CD4-positive, alpha-beta T cell treated with Interleukin-4 for 1 hour (primary cell): ENCODE measurements at places on chromosomes 11 and 22.

- no peak for DNase-seq
Observed at GRCh38 chr11:2976294-2977063, 15.7 kb downstream of the NAP1L4 start.

DNA sequence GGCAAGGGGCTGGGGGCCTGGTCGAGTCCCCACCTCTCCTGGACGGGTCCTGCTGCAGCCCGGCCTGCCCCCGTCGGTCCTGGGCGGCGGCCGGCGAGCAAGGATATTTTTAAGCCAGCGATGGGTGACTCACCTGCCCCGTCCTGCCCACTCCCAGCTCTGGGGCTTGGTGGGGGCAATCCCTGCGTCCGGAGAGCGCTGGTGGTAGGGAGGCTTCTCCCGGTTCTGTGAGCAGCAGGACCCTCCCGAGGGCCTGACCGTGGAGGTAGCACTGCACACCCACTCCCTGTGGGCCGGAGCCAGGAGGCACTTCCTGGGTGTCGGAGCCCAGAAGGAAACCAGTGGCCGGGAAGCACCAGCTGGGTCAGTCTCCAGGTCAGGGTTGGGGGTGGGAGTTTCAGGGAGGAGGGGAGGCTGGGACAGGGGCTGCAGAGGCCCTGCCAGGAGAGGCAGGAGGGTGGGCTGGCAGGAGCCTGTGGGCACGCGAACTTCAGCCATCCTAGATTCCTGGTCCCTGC, 467 bp downstream of the EPS8L2 start:
- no peak for DNase-seq

DNA sequence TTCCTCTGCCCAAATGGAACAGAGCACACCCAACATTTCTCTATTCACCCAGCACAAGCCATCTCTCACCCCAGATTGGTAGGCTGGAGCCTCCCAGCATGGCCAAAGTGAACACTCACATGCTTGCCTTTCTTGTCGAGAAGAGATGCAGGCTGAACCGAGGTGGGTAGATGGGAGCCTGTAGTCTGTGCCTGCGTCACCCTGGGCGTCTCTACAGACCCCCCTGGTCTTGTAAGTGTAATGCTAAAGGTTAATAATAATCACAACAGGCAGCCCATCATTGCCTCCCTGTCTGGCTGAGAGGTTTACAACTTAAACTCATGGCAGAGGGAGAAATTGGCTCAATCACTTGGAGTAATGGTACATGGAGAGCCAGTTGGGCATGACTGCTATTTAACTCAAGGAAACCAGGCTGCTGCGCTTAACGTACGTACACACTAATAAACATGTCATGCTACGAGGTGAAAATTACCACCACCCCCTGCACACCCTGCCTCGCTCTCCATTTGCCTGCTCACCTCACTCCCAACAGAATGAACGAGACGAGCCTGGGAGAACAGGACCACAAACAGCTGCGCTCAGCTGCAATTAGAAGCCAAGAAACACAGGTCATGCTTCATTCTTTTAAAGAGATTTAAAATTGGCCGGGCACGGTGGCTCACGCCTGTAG, 9.1 kb upstream of the ZBTB16 start:
- DNase-seq, result no peak

GRCh38 chr11:70173018-70173417, 30.1 kb upstream of the FADD start:
- DNase-seq, result no peak

DNA sequence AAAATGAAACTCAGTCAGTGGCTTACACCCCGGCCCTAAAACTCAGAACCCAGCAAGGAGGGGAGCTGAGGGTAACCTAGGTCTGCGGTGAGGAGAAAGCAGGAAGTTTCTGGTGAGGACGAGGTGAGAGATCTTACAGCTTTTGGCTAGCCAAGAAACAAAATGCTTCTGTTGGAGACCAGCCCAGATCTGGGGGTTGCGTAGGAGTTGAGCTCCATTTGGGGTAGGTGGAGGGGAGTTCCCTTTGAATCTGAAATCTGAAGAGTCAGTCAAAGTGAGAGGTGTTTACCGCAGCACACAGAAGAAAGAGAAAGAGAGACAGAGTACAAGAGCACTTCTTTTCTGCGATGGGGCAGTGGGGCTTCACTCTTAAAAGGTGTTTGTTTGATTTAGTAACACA, 29.6 kb downstream of the EHF start:
- peak; percentile 69 for DNase-seq

- DNase-seq, result no peak
Observed at GRCh38 chr11:57097149-57097548, 84.6 kb upstream of the LRRC55 start.

- peak; percentile 62 for DNase-seq
Observed at GRCh38 chr22:50599816-50600455, 657 bp upstream of the MAPK8IP2 start.

GRCh38 chr11:520428-521176, 13.6 kb upstream of the RNH1 start:
- no peak for DNase-seq

DNA sequence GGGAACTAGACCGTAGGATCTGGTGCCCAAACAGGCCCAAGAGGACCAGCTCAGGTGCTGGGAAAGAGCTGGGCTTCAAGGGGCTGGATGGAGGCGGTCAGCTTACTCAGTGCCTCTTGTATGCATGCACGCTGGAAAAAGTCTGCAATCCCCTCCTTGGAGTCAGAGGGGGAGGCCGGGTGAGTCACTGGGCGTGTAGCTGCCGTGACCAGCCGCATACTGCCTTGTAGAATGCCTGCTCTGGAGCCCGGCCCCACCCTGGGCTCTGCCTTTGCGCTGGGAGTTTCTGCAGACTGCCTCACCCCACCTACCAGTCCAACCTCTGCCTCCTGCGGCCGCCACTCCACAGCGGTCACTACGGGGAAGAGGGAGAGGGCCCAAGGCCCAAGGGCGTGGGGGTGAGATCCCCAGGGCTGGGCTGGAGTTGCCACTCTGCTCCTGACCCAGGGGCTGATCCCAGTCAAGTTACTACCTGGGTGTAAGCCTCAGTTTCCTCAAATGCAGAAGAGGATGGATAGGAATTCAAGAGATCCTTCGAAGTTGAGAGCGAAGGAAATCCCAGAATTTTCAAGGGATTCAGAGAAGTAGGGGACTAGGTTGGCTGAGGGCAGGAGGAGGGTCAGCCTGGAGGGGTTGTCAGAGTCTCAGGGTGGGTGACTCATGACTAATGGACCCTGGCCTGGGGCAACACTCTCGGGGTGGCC, 4.2 kb downstream of the MRGPRF start:
- no peak for DNase-seq

DNA sequence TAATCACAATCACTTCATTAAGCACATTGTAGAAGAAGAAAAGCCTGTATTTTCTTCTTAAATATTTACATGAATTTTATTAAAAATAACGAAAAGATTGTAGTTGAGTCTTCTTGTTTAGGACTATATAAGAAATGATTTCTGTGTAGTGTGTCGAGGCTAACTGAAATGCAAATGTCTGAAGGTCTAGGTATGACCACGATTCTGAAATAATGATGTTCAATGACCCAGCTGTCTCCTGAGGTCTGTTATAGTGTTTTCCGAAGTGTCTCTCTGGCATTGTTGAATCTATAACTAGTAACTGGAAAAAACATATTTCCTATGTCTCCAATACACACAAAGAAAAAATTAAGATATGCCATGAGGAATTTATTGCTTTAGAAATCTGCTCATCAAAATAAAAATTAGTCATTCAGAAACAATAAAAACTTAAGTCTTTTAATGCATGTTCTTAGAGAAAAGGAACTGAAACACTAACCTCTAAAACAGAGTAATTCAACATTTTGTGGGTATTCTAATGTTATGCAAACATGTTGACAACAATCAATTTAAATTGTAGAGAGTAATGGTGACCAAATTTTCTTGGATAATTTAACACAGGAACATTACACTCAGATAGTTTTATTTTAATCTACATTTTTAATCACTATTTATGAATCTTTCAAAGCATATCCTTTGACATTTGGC, 55.0 kb downstream of the CASP12 start:
- no peak for DNase-seq

GRCh38 chr11:114250993-114251814, 45.0 kb upstream of the NNMT start:
- DNase-seq, result no peak

DNA sequence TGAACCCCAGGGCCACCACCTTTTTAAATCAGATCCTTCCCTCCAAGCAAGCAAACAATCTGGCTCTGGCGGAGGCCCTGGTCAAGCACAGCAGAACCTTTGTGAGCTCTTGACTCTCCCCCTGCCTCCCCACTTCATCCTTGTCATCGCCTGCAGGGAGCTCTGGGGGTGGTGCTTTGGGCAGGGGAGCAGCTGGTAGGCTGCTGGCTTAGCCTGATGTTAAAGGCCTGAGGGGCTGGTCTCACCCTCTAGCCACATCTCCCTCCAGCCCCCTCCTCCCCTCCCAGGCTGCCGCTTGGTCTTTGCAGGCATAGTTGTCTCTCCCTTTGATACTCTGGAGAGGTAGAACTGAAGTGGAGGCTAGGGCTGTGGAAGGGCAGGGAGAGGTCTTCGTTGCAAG, 50.9 kb downstream of the THAP12 start:
- DNase-seq, result no peak

DNA sequence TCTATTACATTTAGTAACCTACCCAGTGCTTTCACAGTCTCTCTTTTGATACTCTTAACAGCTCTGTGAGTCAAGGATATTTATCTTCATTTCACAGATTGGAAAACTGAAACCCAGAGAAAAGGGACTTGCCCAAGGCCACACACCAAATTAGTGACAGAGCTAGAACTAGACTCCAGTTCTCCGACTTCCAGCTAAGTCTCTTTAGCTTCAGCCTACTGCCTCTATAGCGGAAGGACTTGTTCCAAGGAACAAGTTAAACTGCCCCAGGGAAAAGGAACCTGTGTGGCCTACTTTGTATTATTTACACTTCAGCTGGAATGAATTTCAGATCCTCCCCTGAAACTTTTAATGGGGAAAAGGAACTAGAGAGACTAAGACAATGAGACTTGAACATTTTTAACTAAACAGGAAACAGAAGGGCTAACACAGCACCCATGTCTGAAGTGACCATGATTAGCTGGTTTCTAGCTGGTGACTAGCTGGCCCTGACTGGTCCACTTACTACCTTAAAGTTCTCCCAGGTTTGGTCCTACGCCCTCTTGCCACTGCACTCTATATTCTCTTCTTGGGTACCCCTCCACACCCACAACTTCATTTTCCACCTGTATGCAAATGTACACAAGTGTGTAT, 1.3 kb downstream of the LRRC51 start:
- DNase-seq, result no peak

DNA sequence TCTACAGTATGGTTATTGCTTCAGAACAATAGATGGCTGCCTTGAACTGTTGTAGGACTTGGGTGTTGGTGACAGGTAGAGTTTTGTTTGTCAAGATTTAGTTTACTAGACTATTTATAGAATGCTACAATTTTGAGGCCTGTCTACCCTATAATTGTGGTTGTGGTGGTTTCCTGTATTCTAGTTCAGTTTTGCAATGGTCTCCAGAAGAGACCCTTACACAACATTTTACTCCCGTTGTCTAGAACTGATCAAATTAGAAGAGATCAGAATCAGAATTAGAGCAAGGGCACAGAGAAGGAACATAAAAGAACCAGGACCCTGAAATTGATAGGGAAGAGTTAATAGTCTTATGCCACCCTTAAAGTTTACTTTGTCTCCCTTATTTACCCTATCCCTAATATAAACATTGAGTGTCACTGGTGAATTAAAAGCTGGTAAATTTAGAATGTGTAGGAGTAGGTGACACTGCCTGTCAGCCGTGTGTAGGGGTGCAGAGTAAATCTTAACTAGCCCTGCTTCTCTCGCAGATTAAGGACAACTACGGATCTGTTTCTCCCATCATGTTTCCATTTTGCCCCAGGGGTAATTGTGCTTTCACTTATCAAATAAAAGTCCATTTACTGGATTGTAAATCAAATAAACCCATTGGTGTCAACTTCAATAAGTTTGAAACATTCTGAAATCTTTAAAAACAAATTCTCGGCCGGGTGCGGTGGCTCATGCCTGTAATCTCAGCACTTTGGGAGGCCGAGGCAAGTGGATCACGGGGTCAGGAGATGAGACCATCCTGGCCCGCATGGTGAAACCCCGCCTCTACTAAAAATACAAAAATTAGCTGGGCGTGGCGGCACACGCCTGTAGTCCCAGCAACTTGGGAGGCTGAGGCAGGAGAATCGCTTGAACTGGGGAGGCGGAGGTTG, 10.9 kb upstream of the PHLDB1 start:
- no peak for DNase-seq

DNA sequence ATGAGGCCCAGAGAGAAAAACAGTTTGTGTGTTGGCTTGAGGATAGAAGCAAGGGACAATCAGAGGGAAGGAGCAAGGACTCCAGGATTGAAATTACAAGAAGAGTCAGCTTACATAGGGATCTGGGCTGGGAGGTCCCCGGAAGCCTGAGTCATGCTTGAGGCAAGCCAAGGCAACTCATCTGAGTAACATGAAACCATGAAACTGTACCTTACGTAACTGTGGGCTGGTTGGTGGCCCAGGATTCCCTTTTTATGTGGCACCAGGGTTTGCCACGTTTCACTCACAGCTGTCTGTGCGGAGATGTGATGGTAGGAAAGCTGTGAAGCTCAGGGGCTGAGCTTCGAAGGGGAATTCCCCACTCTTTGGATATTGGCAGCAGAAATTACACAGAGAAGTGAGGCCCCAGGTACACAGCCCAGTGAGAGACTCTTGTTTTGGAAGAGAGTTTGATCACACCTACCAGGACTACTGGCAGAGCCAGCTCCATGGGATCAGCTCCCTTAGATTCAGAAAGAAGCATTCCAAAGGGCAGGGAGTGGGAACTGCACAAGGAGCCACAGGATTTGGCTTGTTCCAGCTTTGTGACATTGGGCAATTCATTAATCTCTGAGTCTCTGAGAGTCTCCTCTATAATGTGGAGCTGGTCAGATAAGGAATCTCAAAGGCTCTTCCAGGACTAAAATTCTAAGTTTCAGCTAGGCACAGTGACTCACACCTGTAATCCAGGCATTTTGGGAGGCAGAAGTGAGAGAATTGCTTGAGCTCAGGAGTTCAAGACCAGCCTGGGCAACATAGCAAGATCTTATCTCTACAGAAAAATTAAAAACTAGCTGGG, 7.8 kb downstream of the SLC5A1 start:
- DNase-seq, result peak; percentile 41

DNA sequence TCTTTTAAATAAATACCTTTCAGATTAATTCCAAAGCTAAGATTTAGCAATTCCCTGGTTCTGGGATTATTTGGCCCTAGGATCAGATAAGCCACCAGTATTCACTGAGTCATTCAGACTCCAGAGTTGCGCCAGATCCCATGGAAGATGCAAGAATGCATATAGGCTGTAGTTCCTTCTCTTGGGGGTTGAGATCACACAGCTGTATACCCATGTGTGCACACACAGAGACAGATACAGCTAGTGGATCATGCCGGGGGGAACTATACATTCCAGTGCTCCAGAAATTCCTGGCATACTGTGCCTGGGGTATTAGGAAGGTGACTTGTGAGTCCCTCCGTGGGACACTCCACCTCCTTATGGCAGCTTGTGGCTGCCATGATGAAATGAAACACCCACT, 75.4 kb downstream of the ZBTB16 start:
- DNase-seq, result no peak

DNA sequence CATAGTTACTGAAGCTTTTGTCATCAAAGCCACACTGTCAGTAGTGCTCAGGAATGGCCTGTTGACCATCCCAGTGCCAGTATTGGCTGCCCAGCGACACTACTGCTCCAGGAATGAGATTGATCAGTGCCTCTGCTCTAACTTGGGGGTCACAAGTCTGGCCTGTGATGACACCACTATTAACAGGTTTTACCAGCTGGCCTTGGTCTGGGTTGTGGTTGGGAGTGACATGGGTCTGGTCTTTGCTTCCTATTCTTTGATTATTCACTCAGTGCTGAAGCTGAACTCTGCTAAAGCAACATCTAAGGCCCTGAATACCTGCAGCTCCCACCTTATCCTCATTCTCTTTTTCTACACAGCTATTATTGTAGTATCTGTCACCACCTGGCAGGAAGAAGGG, 21.5 kb downstream of the OR56B4 start:
- DNase-seq, result no peak
